ENCODE measurements at places on chromosomes 5 and 9. TPM values are rescaled to one million over a fixed set of nuclear protein-coding genes. Genes with fewer than 3 reads are reported as not detected.

KCNIP1 gene
- not detected for total RNA-seq

TSSK1B gene
- not detected for total RNA-seq

PCDH1 gene
- total RNA-seq, result 0.20 TPM

C9 gene
- total RNA-seq, result not detected

MARCHF11 gene
- not detected for total RNA-seq

SLC2A8 gene
- total RNA-seq, result 15.6 TPM

CDKN2B-AS1 gene
- total RNA-seq, result 0.99 TPM
